ENCODE measurements at places on chromosomes 7 and 10. TPM values are rescaled to one million over a fixed set of nuclear protein-coding genes. Genes with fewer than 3 reads are reported as not detected.

GRCh38 chr10:66180581-66181318 is 745.1 kb upstream of the LRRTM3 start:
- no peak for DNase-seq
- no peaks in the 10 kb centered on the region for H3K27me3 ChIP-seq
- H3K4me3 ChIP-seq = no peak overlapping the region
- H3K4me1 ChIP-seq = no peaks in the 10 kb centered on the region
- H3K27ac ChIP-seq = no peak overlapping the region

DNA sequence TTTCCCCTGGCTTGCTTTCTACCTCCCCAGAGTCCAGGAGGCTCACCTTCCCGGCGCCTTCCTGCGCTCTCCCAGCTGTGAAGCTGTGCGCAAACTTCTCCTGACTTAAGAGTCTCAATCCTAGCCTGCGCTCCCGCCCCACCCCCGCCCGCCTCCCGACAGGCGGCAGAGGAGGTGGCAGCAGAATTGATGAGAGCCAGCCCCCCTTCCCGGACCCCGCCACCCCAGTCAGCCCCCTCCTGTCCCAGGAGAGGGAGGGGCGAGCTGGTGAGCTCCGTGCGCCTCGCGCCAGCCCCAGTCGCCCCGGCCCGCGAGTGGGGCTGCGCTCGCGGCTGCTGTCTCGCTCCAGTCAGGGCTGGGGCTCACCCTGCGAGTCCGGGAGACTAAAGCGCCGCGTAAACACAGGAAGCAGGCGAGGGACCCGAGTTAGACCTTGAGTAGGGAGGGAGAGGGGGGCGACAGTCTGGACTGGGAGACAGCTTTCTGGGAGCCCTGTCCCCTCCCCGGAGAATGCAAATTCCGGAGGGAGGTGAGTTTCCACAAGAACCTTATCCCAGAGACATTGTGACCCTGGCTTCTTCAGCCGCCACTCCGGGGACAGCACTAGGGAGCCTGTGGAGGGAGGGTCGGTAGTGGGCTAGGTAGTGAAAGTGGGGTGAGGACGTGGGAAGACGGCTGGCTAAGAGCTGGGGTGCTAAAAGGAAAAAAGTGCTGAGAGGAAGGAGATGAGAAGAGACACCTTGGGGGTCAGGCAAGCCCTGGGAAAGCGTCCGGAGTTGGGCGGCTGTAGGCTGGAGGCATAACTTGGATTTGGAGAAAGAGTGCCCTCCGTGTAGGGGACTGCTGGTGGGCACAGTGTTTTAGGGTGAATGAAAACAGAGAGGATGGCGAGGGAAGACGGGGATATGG is at the start of gene CALCR:
Gene CALCR, minus strand, starts transcription at position 79 of the 909 bp plus-strand sequence. CDS start 87,743 bp downstream, outside the sequence.
- DNase-seq = no peak
- H3K4me3 ChIP-seq = peak within 1 kb of the TSS; percentile 28
- H3K27me3 ChIP-seq = no peaks in the 10 kb centered on the region
- H3K27ac ChIP-seq = no peak within 1 kb of the TSS
- no peaks in the 10 kb centered on the region for H3K36me3 ChIP-seq
- peaks cover 18% of the 10 kb centered on the region for H3K4me1 ChIP-seq

DNA sequence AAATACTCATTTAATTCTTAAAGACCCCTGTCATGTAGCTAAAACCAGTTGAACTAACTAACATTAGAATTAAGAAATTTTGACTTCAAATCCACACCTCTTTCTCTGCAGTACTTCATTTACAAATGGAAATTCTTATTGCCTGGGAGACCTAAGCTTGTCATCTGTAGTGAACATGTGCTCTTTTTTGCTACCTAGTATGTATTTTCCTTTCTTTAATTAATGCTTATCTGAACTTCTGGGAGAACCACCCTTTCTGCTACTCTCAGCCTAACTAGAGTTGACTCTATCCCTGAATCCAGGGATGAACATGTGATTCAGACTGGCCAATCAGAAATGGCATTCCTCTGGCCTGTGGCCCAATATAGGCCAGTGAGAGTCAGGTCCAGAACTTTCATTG is 75.9 kb upstream of the A1CF start:
- H3K27ac ChIP-seq = no peak overlapping the region
- no peaks in the 10 kb centered on the region for H3K4me1 ChIP-seq
- no peaks in the 10 kb centered on the region for H3K36me3 ChIP-seq
- no peak for DNase-seq
- no peaks in the 10 kb centered on the region for H3K27me3 ChIP-seq

- H3K27ac ChIP-seq = no peak overlapping the region
- no peaks in the 10 kb centered on the region for H3K4me1 ChIP-seq
- H3K36me3 ChIP-seq = peaks cover 52% of the 10 kb centered on the region
- no peaks in the 10 kb centered on the region for H3K27me3 ChIP-seq
- no peak for DNase-seq
Measured at GRCh38 chr10:15121707-15122106, 24.6 kb downstream of the RPP38 start.

GRCh38 chr10:2117641-2118040 is 380.3 kb upstream of the ADARB2 start:
- no peaks in the 10 kb centered on the region for H3K36me3 ChIP-seq
- no peak overlapping the region for H3K27ac ChIP-seq
- H3K4me3 ChIP-seq = no peak overlapping the region
- no peaks in the 10 kb centered on the region for H3K4me1 ChIP-seq
- H3K27me3 ChIP-seq = no peaks in the 10 kb centered on the region

DNA sequence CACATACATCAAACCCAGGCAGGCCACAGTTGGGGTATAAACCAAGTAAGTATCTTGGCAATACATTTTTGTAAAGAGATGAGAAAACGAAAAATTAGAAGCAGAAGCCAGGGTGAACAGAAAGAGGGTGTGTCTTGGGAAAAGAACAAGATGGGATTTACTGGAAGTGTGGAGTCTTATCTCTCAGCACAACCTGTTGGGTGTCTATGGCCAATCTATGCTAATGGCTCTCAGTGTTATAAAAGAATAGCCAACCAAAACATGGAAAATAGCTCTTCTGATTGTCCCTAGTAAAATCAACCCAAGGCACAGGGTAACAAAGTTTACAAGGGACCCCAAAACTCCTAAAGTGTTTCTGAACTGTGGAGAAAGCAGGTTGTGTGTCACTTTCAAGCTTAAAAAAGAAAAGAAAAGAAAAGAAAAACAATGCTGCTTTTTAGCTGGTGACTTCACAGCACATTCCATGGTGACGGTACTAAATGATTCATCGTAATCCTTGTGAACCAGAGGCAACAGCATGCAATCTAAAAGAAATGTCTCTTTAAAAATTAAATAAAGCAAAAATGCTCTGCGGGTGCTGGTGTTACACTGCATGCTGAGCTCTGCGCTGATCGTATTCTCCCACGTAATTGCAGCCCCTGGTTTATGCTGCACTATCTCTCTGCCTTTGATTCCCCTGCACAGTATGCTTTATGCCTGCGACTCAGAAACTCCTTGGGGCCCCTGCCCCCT is 100.8 kb downstream of the C10orf90 start:
- H3K36me3 ChIP-seq = no peaks in the 10 kb centered on the region
- H3K4me1 ChIP-seq = no peaks in the 10 kb centered on the region
- no peak overlapping the region for H3K4me3 ChIP-seq
- H3K27me3 ChIP-seq = no peaks in the 10 kb centered on the region
- DNase-seq = no peak

- H3K27ac ChIP-seq = no peak overlapping the region
- no peaks in the 10 kb centered on the region for H3K36me3 ChIP-seq
- no peak overlapping the region for H3K4me3 ChIP-seq
- no peak for DNase-seq
- H3K4me1 ChIP-seq = no peaks in the 10 kb centered on the region
Measured at GRCh38 chr10:59143544-59143943, 32.9 kb upstream of the PHYHIPL start.

DNA sequence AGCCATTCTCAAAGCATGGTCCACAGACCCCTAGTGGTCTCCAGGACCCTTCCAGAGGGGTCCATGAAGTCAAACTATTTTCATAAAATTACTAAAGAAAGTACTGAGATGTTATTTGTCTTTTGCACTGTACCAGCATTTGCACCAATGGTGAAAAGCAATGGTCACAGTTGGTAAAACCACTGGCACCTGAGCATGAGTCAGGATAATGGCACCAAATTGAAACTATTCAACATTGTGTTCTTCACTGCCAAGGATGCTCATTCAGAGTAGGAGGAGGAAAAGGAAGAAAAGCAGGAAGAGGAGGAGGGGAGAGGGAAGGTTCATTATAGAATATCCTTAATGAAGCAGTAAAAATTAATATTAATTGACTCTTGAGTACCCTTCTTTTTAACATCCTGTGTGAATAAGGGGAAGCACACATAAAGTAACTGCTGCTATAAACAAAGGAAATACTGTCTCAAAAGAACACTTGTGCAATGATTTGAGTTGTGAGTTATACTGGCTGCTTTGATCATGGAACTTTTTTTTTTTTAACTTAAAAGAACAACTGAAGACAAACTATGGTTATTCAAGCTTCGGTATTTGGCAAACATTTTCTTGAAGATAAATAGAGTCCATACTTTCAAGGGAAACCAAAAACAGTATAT is 60.2 kb downstream of the MPP7 start:
- DNase-seq = no peak
- no peak overlapping the region for H3K4me3 ChIP-seq
- H3K4me1 ChIP-seq = peaks cover 3% of the 10 kb centered on the region
- no peak overlapping the region for H3K27ac ChIP-seq

DNA sequence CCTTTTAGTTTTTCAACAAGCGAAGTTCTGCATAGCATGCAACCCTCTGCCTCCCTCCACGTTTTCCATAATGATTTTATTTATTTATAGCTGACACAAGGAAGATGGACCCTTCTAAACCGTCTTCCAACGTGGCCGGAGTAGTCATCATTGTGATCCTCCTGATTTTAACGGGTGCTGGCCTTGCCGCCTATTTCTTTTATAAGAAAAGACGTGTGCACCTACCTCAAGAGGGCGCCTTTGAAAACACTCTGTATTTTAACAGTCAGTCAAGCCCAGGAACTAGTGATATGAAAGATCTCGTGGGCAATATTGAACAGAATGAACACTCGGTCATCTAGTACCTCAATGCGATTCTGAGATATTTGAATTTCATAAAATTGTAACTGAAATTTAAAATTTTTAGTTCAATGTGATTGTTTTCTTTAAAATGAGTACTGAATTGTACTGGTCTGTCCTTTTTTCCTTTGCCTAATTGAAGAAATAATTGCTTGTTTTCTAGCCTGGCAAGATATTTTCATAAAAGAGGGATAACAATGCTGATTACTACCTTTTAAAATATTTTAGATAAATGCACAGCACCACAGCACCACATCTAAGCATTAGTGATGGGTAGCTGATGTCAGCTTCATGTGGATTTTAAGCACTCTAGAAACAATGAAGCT is 41.5 kb upstream of the SLC39A12 start:
- no peaks in the 10 kb centered on the region for H3K27me3 ChIP-seq
- H3K27ac ChIP-seq = no peak overlapping the region
- no peak for DNase-seq
- H3K4me3 ChIP-seq = no peak overlapping the region
- no peaks in the 10 kb centered on the region for H3K36me3 ChIP-seq

GRCh38 chr10:107952649-107953556 is 788.4 kb upstream of the SORCS1 start:
- no peaks in the 10 kb centered on the region for H3K4me1 ChIP-seq
- H3K4me3 ChIP-seq = no peak overlapping the region
- H3K36me3 ChIP-seq = no peaks in the 10 kb centered on the region

DNA sequence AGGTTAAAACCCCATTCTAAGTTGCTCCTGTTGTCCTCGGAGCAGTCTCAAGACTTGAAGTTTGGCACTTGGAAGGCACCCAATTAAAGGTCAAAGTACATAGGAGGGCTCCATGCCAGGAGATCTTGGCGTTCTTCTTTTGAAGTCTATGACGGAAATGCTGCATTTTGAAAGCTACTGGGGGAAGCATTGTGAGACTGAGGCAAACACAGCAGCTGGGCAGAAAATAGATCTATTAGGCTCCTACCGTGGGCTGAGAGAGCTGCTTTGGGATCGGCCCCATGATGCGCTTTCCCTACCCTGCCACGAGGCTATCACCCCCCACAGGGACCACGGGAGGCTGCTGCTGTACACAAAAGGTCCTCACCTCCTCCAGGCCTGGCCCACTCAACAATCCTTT is 20.0 kb downstream of the KIAA1549 start:
- no peaks in the 10 kb centered on the region for H3K27me3 ChIP-seq
- no peak overlapping the region for H3K4me3 ChIP-seq
- peak overlapping the region; percentile 42 for H3K27ac ChIP-seq
- peak; percentile 50 for DNase-seq
- no peaks in the 10 kb centered on the region for H3K36me3 ChIP-seq
- H3K4me1 ChIP-seq = peaks cover 45% of the 10 kb centered on the region

DNA sequence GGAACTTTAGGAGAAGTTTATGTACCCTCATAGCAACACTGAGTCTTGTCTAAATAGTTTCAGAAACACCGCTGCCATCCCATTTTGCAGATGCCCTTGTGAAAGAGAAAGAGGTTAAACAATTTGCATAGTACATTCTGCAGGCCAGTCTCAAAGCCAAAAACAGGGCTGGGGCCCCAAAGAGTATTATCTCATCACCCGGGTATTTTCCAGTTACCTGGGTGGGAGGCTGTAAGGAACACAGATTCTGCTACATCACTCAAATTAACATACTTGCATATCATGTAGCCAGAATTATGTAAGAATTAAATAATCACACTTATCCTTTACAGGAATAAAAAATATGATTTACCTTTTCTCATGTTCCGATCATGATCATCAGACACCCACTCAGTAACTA is 3.1 kb upstream of the FAM171A1 start:
- H3K27ac ChIP-seq = no peak overlapping the region
- no peak overlapping the region for H3K4me3 ChIP-seq
- peaks cover 6% of the 10 kb centered on the region for H3K4me1 ChIP-seq

DNA sequence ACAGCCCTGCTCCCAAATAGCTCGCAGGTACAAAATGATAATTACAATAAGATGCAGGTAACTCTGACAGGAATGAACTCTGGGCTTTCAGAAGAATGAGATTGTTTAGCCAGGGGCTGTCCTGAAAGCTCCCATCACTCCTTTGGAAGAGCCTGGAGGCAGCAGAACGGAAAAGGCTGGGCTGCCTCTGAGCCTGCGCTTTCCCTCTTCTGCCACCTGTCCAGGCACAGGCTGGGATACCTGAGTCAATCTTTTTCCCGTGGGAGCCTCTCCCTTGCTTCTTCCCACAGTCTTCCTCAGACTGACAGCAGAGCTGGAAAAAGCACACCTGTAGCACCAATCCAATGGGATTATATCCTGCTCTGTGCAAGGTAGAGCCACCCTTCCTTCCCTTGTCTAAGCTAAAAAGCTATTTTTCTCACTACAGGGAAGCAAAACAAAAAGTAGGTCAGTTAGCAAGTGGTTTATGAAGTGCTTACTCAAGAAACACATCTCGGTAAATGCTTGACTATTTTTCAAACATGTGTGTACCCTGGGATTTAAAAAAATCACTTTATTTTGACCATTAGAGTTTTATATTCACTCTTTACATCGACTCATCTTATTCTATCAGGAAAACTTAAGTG is 12.3 kb upstream of the CUL1 start:
- no peaks in the 10 kb centered on the region for H3K4me1 ChIP-seq
- H3K4me3 ChIP-seq = no peak overlapping the region
- H3K36me3 ChIP-seq = no peaks in the 10 kb centered on the region
- H3K27ac ChIP-seq = no peak overlapping the region
- no peak for DNase-seq

- no peaks in the 10 kb centered on the region for H3K27me3 ChIP-seq
- DNase-seq = no peak
- no peak overlapping the region for H3K27ac ChIP-seq
- no peak overlapping the region for H3K4me3 ChIP-seq
- no peaks in the 10 kb centered on the region for H3K36me3 ChIP-seq
- no peaks in the 10 kb centered on the region for H3K4me1 ChIP-seq
Measured at GRCh38 chr7:84049071-84049836, 145.3 kb downstream of the SEMA3A start.

Gene KCNH2
- total RNA-seq = 2.9 TPM

Gene CYP51A1
- total RNA-seq = 26.2 TPM

Gene PAPSS2
- total RNA-seq = 192 TPM

Gene SAP25
- total RNA-seq = 18.8 TPM

Gene RNF148
- total RNA-seq = 2.6 TPM

Gene SH2B2
- 7.4 TPM for total RNA-seq

Gene OR6V1
- not detected for total RNA-seq

Gene GHITM
- total RNA-seq = 130 TPM

Gene PLPP4
- total RNA-seq = 0.54 TPM

Data from upper lobe of left lung (tissue), 6 donors.